AG04450 (cell line): ENCODE measurements at places on chromosomes 6 and 20. TPM values are rescaled to one million over a fixed set of nuclear protein-coding genes. Genes with fewer than 3 reads are reported as not detected.

- DNase-seq, result no peak
These were observed 316.2 kb upstream of the NOX3 start for GRCh38 chr6:155771822-155772221.

DNA sequence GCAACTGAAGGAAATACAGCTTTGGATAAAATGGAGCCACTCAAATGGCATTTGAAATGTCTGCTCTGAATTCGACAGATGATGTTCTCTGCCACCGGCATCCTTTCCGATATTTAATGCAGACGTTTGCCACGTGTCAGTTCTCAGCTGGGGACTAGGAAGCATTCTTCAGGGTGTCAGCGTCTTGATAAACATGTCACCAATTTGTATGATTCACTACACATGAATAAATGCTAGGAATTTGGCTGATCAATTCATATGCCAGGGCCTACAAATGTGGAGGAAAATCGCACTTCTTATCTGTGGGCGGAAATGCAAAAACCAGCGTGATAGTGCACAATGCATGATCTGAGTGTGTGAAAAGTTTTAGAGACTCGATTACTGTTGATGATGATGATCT lies 169.5 kb downstream of the SLC24A3 start:
- no peak for DNase-seq

- no peak for DNase-seq
These were observed 9.5 kb downstream of the SENP6 start for GRCh38 chr6:75611011-75611701.

- DNase-seq, result no peak
These were observed 4.6 kb upstream of the SOX18 start for GRCh38 chr20:64053841-64054661.

Gene ARG1
- polyA plus RNA-seq, result not detected in 2 replicates

Gene MLN
- not detected in 2 replicates for polyA plus RNA-seq

DNA sequence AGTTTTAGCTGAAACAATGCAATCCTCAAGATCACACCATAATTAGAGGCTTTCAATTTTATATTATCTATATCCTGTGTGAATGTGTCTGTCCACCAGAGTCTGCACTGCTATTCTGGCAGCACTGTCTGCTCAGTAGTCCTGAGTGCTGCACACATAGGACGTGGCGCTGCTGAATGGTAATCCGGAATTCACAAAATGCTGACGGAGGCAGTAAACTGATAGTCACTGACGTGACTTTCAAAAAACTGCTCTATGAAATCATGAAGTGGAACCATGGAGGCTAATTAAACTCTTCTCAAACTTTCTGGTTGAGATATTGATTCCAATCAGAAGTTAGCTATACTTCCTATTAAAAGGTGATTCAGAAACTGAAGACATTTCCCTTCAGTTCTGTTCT lies 190.8 kb upstream of the NOX3 start:
- no peak for DNase-seq

- no peak for DNase-seq
These were observed 751.9 kb upstream of the DEFB115 start for GRCh38 chr20:30505566-30505965.

Gene HLA-DRB5
- not detected in 2 replicates for polyA plus RNA-seq

Gene SLC26A8
- polyA plus RNA-seq, result not detected in 2 replicates
